GM10248 (cell line): ENCODE measurements at places on chromosomes 16 and 17.

- no peak for DNase-seq
These were observed 34.3 kb upstream of the SLC12A3 start for GRCh38 chr16:56830669-56831068.

DNA sequence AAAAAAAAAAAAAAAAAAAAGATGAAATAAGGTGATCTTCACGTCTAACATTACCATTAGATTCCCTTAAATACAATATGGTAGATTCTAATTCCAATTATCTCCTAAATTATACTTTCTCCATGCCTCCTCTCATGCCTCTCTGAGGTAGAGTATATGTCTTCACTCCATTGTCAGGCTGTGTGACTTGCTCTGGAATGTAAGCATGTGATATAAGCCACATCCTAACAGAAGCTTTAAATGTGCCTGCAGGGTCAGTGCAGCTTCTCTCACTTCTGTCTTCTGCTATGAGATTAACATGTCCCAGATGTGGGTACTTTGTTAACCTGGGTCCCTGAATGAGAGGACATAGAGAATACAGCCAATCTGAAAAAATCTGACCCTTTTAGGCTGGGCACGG, 32.6 kb downstream of the MED13 start:
- no peak for DNase-seq

DNA sequence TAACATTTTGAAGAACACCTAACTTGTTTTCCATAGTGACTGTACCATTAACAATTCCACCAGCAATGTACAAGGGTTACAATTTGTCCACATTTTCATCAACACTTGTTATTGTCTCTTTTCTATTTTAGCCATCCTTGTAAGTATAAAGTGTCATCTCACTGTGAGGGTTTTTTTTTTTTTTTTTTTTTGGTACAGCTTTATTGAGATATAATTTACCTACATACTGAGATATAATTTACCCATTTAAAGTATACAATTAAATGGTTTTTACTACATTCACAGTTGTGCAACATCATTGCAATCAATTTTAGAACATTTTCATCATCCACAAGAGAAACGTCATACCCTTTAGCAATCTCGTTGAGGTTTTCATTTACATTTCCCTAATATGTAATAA, 17.9 kb upstream of the TMIGD1 start:
- DNase-seq = no peak

DNA sequence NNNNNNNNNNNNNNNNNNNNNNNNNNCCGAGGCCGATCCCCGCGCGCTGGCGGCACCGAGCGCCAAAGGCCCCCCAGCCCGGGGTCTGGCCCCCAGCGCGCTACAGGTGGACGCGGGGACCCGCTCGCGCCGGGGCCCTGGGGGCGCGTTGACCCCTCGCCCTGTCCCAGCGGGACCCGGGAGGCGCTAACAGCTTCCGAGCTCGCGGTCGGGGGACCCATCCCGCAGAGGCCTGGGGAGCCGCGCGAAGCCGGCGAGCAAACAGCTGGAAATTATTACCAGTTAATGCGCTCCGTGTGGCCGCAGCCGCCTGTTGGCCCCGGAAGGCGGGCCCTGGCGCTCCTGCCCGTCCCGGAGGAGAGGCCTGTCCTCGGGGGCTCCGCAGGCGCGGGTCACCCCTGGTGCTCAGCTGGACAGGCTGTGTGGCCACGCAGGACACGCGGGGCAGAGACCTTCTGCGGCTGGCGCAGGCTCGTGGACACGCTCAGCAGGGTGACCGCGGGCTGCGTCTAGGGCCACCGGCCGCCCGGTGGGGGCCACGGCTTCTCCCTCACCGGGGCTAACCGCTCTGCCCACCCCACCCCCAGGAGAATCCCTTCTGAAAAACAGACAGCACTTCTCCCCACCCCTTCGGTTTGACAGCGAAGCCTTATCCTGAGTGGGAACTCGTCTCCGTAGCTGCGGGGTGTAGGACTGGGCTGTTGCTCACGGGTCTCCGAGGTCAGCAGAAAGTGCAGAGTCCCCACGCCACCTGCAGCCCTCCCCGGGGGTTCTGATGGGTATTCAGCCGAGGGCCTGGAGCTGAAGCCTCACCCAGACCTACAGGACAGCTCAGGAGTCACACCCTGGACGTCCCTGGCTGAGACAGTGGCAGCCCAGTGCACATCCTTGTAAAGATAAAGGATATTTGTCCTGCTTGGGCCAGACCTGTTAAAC, 138.7 kb upstream of the RPH3AL start:
- DNase-seq = peak; percentile 49

GRCh38 chr17:74049167-74049966, 154.1 kb upstream of the RPL38 start:
- no peak for DNase-seq
